ENCODE measurements at places on chromosomes 1 and 21. TPM values are rescaled to one million over a fixed set of nuclear protein-coding genes. Genes with fewer than 3 reads are reported as not detected.

DNA sequence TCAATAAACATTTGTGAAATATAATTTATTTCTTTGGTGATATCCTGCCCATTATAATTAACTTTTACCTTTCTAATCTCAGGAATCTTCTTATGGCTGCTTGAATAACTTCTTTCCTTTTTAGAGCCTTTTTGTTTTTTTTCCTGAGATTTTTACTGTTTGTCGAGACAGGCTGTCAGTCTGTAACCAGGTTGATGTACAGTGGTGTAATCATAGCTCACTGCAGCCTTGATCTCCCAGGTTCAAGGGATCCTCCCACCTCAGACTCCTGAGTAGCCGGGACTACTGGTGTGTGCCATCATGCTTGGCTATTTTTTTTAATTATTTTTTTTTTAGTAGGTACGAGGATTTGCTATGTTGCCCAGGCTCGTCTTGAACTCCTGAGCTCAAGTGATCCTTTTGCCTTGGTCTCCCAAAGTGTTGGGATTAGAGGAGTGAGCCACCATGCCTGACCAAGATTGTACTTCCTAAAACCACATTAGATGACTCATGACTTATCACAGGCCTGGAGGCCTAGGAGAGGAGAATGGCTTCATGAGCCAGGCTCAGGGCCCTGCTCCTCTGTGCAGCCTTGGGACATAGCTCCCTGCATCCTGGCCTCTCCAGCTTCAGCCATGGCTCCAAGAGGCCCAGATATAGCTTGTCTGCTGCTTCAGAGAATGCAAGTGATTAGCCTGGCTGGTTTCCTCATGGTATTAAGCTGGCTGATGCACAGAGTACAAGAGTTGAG is 48.6 kb downstream of the CTH start:
- no peaks in the 10 kb centered on the region for H3K27me3 ChIP-seq
- no peaks in the 10 kb centered on the region for H3K36me3 ChIP-seq
- no peaks in the 10 kb centered on the region for H3K4me1 ChIP-seq
- DNase-seq, result no peak

GRCh38 chr1:221602830-221603229 is 139.1 kb downstream of the DUSP10 start:
- H3K27me3 ChIP-seq, result no peaks in the 10 kb centered on the region
- no peak for DNase-seq
- no peak overlapping the region for H3K4me3 ChIP-seq

- no peak within 1 kb of the TSS for H3K4me3 ChIP-seq
- no peaks in the 10 kb centered on the region for H3K27me3 ChIP-seq
- no peaks in the 10 kb centered on the region for H3K4me1 ChIP-seq
- no peak for DNase-seq
Measured at GRCh38 chr1:75796376-75797272, at the start of gene MSH4. Gene MSH4 (plus strand): TSS chr1:75796882. CDS start chr1:75796986, 104 bp downstream.

Gene TIE1
- total RNA-seq, result 48.5 TPM

DNA sequence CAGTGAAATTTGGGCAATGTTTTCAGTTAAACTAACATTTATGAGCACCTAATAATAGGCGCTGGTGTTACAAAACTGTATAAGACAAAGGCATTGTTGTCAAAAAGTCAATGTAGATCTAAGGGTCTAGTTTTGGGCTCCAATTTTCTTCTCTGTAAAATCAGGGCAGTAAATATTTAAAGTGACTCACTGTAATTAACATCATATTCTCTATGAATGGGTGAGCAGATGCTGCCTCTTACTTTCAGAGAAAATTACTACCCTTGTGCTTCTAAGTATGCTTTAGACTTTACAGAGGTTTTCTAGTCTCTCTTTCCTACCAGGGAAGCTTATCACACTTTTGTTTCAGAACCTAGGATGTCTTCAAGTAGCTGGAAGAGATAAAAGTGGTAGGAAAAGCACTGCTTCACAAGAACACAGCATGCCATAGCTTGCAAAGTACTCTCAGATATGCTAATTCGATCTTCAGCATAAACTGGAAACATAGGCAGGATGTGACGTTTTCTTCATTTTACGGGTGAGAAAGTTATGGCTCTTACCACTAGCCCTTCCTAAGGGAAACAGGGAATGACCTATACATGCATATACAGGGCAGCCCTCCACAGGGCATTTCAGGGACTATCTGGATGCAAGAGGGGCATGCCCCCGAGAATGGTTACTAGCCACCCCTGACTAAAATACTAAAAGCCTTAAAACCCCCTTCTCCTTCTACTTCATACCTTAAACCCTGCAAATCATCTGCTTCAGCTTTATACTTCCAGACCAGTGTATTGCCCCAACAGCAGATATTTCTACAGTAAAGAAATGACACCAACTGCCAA is 2.6 kb downstream of the C1orf116 start:
- H3K27me3 ChIP-seq, result no peaks in the 10 kb centered on the region
- peak overlapping the region; percentile 53 for H3K4me3 ChIP-seq
- H3K27ac ChIP-seq, result peak overlapping the region; percentile 85
- no peak for DNase-seq
- peaks cover 19% of the 10 kb centered on the region for H3K4me1 ChIP-seq
- H3K36me3 ChIP-seq, result no peaks in the 10 kb centered on the region

- H3K4me3 ChIP-seq, result no peak overlapping the region
- H3K27me3 ChIP-seq, result no peaks in the 10 kb centered on the region
- DNase-seq, result peak; percentile 57
- H3K27ac ChIP-seq, result no peak overlapping the region
Measured at GRCh38 chr1:207316141-207316540, 5.3 kb upstream of the CD55 start.

DNA sequence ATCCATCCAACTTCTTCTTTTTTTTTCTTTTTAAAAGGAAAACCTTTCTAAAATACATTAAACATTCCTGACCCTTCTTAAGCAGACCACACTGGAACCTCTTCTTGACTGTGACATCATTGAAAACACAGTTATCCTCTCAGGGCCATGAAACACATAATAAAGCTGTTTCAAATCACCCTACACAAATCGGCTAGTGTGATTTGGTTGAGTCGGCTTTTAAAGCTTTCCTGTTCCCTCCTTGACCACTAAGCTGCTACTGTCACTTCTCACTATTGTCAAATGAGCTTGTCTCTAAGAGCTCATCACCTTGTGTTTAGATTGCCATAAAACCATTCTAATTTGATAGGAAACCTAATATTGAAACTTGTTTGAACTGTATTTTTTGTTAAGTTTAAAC is 5.9 kb downstream of the USP24 start:
- H3K27ac ChIP-seq, result no peak overlapping the region
- peaks cover 74% of the 10 kb centered on the region for H3K4me1 ChIP-seq
- no peak for DNase-seq
- H3K4me3 ChIP-seq, result no peak overlapping the region

Data from lower lobe of right lung (tissue), 2 donors.